ENCODE measurements at places on chromosomes 6 and 20.

DNA sequence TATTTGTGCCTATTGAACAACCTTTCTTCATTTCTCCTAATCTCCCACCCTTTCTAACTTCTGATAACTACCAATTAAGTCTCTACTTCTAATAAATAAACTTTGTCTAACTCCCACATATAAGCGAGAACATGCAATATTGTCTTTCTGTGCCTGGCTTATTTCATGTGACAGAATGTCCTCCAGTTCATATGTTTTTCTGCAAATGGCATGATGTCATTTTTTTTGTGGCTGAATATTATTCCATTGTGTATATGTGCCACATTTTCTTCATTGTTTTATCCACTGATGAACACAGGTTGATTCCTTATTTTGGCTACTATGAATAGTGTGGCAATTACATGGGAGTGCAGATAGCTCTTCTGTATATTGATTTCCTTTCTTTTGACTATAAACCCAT, 1041.5 kb upstream of the MANEA start:
- DNase-seq: no peak

- no peak for DNase-seq
Observed at GRCh38 chr6:155196911-155197310, 66.9 kb upstream of the CLDN20 start.

DNA sequence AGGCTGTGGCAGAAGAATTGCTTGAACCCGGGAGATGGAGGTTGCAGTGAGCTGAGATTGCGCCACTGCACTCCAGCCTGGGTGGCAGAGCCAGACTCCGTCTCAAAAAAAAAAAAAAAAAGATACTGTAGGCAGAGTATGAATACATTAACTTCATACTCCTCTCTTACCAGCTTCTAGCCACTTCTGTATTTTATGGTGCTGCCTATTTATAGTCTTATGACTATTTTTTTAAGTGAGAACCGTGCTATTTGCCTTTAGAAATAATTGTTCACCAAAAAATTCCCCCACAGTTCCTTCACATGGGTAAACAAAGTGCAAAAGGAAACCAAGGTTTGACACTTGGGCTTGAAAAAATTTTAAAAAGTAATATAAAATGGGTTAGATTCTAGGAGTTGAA, 1.5 kb upstream of the SNRNP48 start:
- DNase-seq: no peak

DNA sequence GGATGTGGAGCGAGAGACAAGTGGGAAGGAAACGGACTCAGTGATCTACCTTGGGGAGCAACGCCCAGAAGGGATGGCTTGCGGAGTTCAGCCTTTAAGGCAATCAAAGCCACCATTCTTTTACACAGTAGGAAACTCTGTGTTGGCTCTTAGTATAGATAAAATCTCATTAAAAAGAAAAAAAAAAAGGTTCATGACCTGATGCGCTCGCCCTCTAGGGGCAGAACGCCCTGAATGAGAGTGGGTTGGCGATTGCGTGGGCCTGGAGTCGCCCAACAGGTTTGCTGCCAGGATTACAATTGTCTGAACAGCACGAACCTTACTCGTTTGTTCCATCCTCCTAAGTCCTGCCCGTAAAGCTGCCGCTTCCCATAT, 1.2 kb downstream of the TPD52L1 start:
- no peak for DNase-seq
